ENCODE measurements at places on chromosomes 5 and 9.

DNA sequence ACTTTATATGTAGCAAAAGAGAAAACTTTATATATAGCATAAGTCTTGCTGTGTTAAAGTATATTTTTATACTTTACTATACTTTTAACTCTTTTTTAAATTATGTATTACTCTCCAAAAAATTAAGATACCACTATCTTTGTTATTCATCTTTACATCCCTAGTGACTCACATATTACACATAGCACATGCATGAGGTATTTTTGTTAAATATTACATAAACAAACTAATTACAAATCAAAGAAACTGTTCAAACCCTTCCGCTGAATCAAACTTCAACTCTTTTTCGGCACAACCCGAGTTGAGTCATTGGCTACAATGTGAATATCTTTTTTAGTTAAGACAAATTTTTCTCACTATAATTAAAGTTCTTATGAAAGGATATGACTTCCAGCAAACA is 32.1 kb downstream of the NADK2 start:
- no peak for DNase-seq

GRCh38 chr5:60229691-60230185 is 336.2 kb upstream of the PDE4D start:
- DNase-seq, result no peak

- DNase-seq, result no peak
These were observed 147.3 kb downstream of the TLE4 start for GRCh38 chr9:79719021-79719420.

- DNase-seq, result no peak
These were observed 86.4 kb upstream of the CDH6 start for GRCh38 chr5:31107091-31107518.

DNA sequence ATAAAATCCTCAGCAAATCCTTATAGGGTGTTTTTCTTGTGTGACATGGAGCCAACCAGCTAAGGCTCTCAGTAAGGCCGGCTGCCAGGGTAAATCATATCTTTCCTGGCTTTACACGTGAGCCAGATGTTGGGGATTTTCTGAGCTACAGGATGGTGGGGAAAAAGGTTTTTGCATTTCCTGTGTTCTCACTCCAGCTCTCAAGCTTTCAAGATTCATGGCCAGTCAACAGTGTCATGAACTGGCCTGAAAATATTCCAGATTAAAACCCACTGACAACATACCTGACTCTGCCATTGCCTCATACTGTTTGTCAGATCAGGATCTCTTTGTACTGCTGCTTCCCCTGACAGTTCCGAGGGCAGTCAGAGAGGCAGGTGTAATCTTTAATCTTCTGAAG is 306.9 kb downstream of the GLIS3 start:
- no peak for DNase-seq

DNA sequence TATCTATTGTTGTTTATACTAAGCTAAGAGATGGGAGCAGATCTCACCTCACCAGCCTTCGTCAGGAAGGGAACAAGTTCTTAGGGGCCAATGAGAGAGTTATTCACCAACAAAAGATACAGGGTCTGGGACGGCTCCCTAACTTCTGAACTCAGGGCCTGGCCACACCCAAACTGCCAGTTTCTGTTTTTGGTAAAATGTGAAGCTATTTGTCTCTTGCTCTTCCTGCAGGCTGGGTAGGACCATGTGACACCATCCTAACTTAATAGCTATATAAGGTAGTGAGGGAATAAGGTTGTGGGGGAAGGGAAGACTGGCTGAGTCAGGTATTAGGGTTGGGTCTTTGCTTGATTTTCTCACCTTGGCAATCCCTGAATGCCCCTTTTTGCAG is 480.5 kb downstream of the KDM4C start:
- no peak for DNase-seq

GRCh38 chr9:123174887-123175518 is 93.4 kb downstream of the STRBP start:
- no peak for DNase-seq

DNA sequence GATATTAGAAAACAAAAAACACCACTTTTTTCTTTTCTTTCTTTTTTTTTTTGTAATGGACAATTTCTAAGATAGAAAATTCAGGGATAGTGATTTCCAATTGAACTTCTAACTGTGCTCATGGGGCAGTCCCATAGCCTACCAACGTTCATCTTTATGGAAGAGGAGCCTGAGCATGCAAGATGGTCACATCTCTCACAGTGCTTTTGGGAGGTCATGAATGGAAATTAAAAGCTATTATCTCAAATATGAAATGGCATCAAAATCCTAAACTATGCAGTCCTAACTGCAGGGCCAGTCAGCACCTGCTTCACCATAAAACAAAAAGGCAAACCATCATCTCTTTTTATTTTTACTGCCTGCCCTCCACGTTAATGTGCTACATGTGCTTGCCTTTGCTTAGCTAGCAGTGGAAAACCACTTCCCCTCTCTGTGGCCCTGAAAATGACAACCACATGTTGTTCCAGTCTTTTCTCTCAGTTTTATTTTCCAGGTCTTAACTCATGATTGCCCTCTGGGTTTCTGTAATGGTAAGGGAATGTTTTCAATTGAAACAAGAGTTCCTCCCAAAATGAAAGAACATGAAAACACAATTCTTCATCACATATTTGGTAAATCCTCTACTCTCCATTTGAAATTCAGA is 16.7 kb downstream of the IFNB1 start:
- no peak for DNase-seq

DNA sequence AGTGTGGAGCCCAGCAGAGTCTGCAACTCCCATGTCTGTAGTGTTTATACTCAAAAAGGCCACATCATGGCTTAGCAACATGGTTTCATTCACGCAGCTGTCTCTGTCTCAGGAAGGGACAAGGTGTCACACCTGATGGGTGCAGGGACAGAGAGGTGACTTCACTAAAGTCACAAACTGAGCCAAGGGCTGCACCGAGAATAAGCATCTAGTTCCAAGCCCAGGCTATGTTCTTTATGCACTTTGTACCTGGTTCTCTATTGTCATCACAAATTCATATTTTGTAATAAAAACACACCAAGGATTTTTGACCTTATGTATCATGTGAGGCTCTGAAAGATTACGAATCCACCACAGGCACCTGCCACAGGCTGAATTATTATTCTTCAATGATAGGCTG is 64.9 kb upstream of the STK32A start:
- DNase-seq, result no peak

DNA sequence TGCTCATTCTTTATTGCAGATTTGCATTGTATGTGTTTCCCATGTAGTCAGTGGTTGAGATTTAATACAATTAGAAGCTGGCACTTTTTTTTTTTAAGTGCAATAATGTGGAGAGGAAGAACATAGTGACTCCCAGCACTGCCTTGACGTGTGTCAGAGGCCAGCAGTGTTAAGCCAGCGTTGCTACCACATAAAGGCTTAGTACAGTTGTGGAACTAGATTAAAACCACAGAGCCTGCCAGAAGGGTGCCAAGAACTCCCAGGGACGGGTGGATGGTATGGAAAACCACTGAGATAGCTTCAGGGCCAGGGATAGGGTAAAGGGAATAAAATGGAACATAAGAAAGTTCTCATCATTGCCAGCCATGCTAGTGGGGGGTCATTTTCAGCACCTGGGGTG is 142.9 kb downstream of the TRIO start:
- DNase-seq, result no peak

DNA sequence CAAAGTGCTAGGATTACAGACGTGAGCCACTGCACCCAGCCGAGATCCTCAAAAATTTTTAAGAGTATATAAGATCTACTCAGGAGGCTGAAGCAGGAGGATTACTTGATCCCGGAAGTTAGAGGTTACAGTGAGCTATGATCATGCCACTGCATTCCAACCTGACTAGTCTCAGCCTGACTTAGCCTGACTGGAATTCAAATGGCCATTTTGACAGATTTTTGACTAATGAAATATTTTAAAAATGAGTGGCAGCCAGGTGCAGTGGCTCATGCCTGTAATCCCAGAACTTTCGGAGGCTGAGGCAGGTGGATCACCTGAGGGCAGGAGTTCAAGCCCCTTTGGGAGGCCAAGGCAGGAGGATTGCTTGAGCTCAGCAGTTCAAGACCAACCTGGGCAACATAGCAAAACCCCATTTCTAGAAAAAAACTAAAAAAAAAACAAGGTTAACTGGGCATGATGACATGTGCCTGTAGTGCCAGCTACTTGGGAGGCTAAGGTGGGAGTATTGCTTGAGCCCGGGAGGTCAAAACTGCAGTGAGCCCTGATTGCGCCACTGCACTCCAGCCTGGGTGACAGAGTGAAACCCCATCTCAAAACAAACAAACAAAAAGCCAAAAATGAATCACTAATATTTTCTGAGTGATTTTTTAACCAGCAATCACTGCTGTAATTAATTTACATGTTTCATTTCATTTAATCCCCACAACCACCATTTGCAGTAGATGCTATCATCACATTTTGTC is 16.6 kb downstream of the ATOX1 start:
- DNase-seq, result no peak

Measured in CD4-positive, alpha-beta T cell treated with Interferon alpha-2 for 1 hour (primary cell).